Stimulated activated CD8-positive, alpha-beta memory T cell treated with anti-CD3 and anti-CD28 coated beads, Interleukin-15, amount 100 ng/mL, for 48 hours (primary cell): ENCODE measurements at places on chromosomes 6 and 20.

DNA sequence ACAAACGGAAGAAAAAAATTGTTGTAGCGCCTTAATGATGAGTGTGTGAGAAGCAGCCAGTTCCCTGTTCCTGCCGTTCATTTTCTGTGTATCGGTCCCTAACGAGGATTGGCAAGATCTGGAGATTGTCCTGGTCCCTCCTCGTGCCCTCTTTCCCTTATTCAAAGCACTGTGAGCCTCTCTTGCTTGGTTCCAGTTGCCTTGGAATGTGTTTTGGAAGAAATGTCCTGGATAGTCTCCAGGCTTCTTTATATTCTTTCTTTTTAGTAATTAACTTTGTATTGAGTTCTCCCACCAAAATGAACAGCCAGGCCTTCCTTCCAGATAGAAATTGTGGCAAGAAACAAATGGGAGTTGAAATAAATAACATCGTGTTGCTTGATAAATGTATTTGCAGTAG lies 348.3 kb downstream of the CDH26 start:
- DNase-seq = no peak

- no peak for DNase-seq
Measured at GRCh38 chr6:5139828-5140771, 55.0 kb downstream of the PPP1R3G start.

- no peak for DNase-seq
Measured at GRCh38 chr6:98838975-98839374, 4.6 kb downstream of the POU3F2 start.

DNA sequence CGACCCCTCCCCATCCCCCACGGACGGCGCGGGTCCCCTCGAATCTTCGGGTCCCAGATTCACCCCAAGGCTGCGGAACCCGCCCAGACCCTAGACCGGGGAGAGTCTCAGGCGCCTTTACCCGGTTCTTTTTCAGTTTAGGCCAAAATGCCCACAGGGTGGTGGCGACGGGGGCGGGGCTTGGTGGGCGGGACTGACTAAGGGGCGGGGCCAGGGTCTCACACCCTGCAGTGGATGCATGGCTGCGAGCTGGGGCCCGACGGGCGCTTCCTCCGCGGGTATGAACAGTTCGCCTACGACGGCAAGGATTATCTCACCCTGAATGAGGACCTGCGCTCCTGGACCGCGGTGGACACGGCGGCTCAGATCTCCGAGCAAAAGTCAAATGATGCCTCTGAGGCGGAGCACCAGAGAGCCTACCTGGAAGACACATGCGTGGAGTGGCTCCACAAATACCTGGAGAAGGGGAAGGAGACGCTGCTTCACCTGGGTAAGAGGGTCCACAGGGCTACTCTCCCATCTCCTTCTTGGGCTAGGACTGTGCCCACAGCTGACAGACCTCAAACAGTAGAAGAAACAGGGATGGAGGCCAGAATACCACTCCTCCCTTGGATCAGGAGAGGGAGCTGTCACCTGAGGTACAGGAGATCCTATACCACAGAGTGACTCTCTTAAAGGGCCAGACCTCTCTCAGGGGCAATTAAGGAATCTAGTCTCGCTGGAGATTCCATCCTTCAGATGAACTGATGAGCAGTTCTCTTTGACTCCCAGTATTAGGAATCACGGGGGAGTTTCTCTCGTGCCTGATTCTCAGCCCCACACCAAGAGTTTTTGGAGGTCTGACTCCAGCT lies 942 bp downstream of the HLA-E start:
- peak; percentile 72 for DNase-seq

- no peak for DNase-seq
Measured at GRCh38 chr6:168163096-168163731, 84.2 kb upstream of the FRMD1 start.

- DNase-seq = no peak
Measured at GRCh38 chr6:20918868-20919267, 384.6 kb downstream of the CDKAL1 start.
